AG09309 (cell line): ENCODE measurements at places on chromosomes 7 and 10.

DNA sequence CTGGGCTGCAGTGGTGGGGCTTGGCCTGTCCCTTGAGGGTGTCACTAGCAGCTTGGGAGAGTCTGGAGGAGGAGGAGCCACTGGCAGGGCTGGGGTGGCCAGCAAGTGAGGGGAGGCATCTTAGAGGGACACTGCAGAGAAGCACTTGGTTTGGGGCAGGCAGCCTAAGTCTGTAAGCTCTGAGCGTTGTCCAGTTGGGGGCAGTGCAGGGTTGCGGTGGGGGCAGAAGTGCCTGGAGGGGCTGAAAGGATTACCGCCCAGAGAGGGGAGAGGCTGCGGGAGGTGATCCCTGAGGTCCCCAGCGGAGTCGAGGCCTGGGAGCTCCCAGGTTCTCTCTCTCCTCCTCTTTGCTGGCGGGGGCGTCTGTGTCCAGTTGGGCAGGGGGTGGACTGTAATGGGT lies 7.4 kb downstream of the ADCYAP1R1 start:
- no peak for DNase-seq

DNA sequence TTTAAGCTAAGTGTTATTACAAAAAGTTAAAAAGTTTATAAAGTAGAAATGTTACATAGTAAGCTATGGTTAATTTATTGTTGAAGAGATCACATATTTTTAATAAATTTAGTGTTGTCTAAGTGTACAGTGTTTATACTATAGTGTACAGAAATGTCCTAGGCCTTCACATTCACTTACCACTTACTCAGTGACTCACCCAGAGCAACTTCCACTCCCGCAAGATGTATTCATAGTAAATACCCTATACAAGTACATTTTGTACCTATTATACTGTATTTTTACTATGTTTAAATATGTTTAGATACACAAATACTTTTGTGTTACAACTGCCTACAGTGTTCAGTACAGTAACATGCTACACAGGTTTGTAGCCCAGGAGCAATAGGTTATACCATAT lies 69.2 kb downstream of the DNAJC1 start:
- DNase-seq, result no peak

DNA sequence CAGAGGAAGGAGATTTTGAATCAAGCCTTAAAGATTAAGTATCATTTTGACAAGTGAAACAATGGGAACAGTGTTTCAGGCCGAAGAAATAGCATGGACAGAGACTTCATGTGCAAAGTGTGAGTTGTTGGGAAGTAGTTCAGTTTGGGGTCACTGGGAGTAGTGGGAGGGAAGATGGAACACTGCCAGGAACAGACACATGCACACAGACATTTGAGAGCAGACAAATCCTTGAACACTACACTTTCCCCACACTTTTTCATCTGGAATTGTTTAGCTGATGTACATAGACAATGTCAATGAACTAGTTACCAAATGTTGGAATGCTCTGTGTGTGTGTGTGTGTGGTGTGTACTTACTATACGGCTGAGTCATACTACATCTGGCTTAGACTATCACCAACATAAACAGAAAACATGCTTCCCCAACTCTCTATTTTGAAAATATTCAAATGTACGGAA lies 52.4 kb upstream of the LRRC17 start:
- peak; percentile 82 for DNase-seq

- DNase-seq, result no peak
Measured at GRCh38 chr7:121992068-121992467, 119.1 kb downstream of the PTPRZ1 start.

- DNase-seq, result peak; percentile 10
Measured at GRCh38 chr7:43204081-43204480, 91.6 kb downstream of the HECW1 start.

DNA sequence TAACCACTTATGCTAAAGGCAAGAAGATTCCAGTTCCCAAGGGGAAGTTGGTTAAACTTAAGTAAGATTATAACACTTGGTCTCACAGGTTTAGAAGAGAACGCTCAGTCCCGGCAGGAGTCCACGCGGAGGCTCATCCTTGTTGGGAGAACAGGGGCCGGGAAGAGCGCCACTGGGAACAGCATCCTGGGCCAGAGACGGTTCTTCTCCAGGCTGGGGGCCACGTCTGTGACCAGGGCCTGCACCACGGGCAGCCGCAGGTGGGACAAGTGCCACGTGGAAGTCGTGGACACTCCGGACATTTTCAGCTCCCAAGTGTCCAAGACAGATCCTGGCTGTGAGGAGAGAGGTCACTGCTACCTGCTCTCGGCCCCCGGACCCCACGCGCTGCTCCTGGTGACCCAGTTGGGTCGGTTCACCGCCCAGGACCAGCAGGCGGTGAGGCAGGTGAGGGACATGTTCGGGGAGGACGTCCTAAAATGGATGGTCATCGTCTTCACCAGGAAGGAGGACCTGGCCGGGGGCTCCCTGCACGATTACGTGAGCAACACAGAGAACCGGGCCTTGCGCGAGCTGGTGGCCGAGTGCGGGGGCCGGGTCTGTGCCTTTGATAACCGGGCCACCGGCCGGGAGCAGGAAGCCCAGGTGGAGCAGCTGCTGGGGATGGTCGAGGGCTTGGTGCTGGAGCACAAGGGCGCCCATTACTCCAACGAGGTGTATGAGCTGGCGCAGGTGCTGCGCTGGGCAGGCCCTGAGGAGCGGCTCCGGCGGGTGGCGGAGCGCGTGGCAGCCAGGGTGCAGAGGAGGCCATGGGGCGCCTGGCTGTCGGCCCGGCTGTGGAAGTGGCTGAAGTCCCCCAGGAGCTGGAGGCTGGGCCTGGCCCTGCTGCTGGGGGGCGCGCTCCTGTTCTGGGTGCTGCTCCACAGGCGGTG lies 3.8 kb downstream of the GIMAP1 start:
- DNase-seq, result no peak

DNA sequence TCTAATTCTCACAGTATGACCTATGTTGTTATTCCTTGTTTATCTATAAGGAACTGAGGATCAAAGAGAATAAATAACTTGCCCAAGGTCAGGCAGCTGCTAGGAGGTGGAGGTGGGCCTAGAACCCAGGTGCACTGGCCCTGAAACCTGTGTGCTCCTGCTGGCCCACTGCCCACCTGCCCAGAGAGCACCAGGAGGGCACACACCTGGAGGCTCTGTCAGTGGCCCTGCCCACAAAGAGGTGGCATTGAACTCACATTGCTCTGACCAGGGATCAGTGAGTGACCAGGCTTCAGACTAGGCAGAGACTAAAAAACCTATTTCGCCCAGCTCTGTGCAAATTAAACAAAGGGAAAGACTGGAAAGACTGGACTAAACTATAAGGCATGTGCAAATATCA lies 210.6 kb downstream of the TNS3 start:
- no peak for DNase-seq

DNA sequence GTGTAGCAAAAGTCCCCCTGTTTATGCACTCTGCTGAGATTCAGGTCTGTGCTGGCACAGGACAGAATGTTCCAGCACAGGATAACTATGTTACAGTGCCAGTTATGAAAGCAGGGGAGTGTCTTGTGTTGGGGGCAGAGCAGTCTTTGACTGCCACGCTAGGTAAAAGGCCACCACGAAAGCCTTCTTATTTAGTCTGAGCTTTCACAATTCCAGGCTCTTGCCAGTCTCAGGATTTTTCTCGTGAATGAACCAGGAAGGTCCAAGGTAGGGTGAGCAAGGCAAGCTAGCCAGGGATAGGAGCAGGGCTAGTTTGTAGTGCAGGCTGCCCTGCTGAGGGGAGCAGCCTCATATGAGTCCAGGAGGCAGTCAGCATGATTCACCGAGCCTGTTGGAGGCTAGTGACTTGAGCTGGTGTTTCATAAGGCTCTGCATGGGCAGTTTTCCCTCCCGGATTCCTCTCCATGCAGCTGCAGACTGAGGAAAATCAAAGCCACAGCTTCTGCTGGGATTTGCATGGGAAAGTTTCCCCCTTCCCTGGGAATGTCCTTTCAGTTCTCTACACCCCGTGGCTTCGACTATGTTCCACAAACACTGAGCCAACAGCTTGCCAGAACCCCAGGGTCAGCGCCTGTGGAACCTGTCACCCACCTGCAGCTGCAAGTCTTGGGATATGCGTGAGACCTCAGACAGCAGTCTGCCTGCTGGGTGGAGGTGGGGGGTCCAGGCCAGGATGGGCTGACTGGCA lies 112.3 kb downstream of the JCAD start:
- peak; percentile 74 for DNase-seq

- peak; percentile 72 for DNase-seq
Measured at GRCh38 chr7:20330239-20330927, at the start of gene ITGB8. Gene ITGB8 (plus strand): TSS chr7:20330900. CDS start chr7:20331807, 907 bp downstream.

DNA sequence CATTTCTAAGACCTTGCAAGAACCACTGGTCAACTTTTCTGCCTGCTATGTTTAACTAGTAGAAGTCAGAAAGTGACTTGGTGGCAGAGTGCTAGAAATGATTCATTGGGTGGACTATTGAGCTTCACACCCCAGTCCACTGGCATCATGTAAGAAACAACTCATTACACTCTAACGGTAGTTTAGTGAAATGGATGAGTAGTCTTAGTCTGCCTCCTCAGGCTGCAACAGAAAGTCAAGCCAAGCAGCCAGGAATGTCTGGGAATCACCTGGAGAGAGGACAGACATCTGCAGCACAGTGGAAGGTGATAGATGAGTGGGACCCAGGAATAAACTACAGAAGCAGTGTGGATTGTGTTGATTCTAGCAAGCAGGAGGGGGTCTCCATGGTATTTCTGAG lies 125.4 kb downstream of the AUTS2 start:
- DNase-seq, result no peak

DNA sequence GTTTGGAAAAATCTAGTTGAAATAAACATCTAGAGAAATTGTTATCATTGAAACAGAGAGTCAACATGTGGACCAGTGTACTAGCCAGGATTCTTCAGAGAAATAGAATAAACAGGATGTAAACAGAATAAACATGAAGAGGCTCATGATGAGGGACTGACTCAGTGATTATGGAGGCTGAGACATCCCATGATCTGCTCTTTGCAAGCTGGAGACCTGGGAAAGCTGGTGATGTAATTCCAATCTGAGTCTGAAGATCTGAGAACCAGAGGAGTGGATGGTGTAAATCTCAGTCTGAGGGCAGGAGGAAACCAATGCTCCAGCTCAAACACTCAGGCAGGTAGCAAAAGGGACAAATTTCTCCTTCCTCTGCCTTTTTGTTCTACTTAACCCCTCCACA lies 62.9 kb upstream of the FAM180A start:
- no peak for DNase-seq

- no peak for DNase-seq
Measured at GRCh38 chr7:22720791-22721786, 5.9 kb upstream of the IL6 start.

- DNase-seq, result no peak
Measured at GRCh38 chr7:80844916-80845315, 73.9 kb downstream of the SEMA3C start.

DNA sequence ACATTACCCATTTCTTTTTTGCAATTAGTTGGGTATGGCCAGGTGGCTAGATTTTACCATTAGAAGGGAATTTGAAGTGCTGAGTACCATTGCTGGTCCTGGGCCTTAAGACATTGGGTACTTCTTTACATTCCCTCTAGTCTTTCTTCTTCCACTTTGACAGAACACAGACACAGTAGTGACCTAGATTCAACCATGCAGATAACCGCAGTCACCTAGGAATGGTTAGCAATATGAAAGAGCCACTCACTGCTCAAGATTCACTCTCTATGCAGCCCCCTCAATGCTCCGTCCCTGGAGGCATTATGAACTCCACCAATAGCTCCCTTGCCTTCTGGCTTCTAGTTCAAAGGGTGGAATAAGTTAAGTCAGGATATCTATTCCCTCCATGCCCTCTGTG lies 16.2 kb upstream of the PON1 start:
- no peak for DNase-seq

DNA sequence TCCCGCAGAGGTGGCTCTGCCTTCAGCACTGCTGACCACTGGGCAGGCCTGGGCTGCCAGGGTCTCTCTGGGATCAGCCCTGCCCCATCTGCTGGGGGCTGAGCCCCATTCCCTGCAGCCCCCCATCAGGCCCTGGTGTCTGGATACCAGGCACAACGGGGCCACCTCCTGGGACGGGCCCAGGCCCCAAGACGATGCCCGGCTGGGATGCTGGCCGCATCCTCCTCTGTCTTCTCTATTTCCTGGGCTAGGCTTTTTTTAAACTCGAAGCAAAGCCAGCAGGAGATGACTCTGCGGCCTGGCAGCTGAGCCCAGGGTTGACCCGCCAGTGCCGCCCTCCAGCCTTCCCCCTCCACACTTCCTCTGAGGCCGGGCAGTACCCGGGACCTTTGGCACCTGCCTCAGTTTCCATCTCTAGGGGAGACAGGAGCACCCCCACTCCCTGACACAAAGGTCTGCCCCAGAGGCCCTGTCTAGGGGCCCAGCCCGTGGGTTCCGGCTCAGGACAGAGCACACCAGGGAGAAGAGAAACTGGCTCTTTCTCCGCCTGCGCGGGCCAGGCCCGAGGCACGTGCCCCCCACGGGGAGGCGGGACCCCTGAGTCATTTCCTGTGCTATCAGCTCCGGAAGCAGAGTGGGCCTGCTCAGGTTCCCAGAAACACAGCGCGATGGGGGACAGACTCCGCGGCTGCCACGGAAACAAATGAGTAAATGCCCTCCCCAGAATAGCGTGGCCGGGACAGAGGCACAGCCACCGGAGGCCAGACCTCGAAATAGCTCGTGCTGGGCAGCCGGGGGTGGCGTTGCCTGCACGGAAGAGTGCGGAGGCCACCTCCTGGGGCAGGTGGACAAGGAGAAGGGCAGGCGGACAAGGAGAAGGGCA lies 84.6 kb upstream of the PDGFA start:
- DNase-seq, result no peak

DNA sequence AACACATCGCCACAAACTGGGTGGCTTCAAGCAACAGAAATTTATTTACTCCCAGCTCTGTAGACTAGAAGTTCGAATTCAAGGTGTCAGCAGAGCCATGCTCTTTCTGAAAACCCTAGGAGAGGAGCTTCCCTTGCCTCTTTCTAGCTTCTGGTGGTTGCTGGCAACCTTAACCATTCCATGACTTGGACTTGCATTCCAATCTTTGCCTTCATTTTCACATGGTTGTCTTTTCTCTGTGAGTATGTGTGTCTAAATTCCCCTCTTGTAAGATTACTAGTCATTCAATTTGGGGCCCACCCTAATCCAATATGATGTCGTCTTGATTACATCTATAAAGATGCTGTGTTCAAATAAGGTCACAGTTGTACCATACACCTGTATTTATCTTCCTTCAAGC lies 65.9 kb upstream of the PRKG1 start:
- no peak for DNase-seq

GRCh38 chr7:64887756-64888508 lies 15.1 kb upstream of the ZNF273 start:
- DNase-seq, result no peak

- no peak for DNase-seq
Measured at GRCh38 chr10:59708816-59709394, 745 bp downstream of the SLC16A9 start.
